Osteocyte (in vitro differentiated cells): ENCODE measurements at places on chromosomes 5 and 9. TPM values are rescaled to one million over a fixed set of nuclear protein-coding genes. Genes with fewer than 3 reads are reported as not detected.

Gene ITK
- total RNA-seq = not detected in 2 replicates

Gene TTF1
- total RNA-seq = 11.3 and 12.7 TPM in 2 replicates

DNA sequence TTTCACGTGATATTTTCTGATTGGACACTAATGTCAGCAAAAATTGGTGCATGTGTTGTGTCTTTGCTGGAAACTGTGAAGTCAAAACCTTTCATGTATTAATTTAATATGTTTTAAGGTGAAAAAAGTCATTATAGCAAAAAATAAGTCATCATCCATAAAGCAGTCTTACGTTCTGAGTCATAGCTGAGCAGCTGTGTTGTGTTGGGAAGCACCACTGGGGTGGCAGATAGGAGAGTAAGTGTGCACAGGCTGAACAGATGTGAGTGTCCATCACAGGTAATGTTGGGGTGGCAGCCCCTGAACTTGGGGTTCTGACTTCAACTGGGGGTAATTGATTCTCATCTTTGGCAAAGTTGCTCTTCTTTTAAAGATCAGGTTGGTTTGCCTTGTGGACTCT, 156.8 kb downstream of the NXNL2 start:
- H3K36me3 ChIP-seq = no peaks in the 10 kb centered on the region
- no peaks in the 10 kb centered on the region for H3K4me1 ChIP-seq
- H3K4me3 ChIP-seq = no peak overlapping the region
- H3K27ac ChIP-seq = no peak overlapping the region
- no peak for DNase-seq
- H3K27me3 ChIP-seq = peaks cover 11% of the 10 kb centered on the region

GRCh38 chr5:15260356-15261268, 239.4 kb upstream of the FBXL7 start:
- peak overlapping the region; percentile 33 for H3K4me3 ChIP-seq
- no peaks in the 10 kb centered on the region for H3K36me3 ChIP-seq
- no peak for DNase-seq
- peak overlapping the region; percentile 25 for H3K27ac ChIP-seq
- peaks cover 34% of the 10 kb centered on the region for H3K4me1 ChIP-seq
- H3K27me3 ChIP-seq = peaks cover 3% of the 10 kb centered on the region

GRCh38 chr5:36934740-36935356, 58.3 kb downstream of the NIPBL start:
- H3K4me3 ChIP-seq = no peak overlapping the region
- no peaks in the 10 kb centered on the region for H3K27me3 ChIP-seq
- DNase-seq = no peak
- peaks cover 42% of the 10 kb centered on the region for H3K4me1 ChIP-seq
- no peak overlapping the region for H3K27ac ChIP-seq

DNA sequence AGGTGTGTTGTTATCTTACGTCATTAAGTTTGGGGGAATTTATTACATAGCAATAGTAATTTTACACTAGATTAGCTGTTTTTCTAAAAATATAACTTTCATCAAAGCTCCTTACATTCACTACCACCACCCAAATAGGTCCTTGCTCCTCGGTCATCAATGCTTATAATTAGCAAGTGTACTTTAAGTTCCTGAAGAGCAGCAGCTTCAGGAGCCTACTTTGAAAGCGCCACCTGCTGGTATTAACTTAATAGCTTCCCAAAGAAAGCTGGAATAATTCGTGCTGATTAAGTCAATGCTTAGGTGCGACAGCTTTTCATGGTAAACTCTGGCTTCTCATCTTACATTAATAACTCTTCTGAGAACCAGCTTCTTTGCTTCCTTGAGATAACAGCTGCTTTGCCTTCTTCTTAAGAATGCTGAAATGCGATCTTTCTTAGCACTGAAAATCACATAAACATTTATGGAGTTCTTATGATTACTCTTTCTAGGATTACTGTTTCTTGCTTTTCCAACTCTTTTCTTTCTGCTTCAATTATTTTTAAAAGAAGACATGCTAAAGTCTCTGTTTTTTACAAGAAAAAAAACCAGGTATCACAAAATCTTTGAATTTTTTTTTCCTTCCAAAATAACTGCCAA, 10.0 kb upstream of the C5 start:
- peaks cover 3% of the 10 kb centered on the region for H3K36me3 ChIP-seq
- H3K27me3 ChIP-seq = no peaks in the 10 kb centered on the region
- peaks cover 5% of the 10 kb centered on the region for H3K4me1 ChIP-seq
- no peak overlapping the region for H3K27ac ChIP-seq
